ENCODE measurements at places on chromosomes 4 and X.

- DNase-seq, result no peak
These were observed 64.6 kb downstream of the ZAR1 start for GRCh38 chr4:48554606-48555005.

- DNase-seq, result no peak
These were observed 137.8 kb upstream of the MSX1 start for GRCh38 chr4:4721636-4722035.

- peak; percentile 85 for DNase-seq
These were observed 15.6 kb downstream of the SCARB2 start for GRCh38 chr4:76197971-76198410.

- DNase-seq, result no peak
These were observed 200.7 kb upstream of the KLF8 start for GRCh38 chrX:56031409-56031808.

- DNase-seq, result no peak
These were observed 23.4 kb downstream of the USP9X start for GRCh38 chrX:41108463-41109205.

GRCh38 chrX:129686422-129686948, 31.7 kb upstream of the APLN start:
- DNase-seq, result no peak

DNA sequence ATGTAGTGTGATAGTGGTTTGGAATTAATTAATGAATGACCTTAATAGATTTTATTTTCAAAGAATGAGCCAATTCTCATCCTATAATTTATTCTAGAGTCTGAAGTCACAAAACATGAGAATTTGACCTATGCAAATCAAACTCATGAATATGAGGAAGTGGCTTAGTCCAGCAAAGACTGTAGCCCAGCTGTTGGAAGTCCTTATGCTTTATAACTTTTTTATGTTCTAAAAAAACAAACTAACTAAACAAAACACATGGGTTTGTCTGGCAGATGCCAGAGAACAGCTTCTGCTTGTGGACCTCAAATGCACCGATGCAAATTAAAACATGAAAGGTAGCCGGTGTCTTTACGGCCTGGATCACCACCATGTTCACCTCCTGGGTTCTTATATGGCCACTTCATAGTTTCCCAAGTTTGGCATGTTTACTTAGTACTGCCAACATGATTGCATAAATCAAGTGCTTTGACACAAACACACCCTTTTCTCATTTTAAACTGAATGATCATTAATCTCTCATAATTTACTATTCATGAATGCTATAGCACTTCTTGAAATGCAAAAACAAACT, 277.4 kb downstream of the PAPSS1 start:
- no peak for DNase-seq

DNA sequence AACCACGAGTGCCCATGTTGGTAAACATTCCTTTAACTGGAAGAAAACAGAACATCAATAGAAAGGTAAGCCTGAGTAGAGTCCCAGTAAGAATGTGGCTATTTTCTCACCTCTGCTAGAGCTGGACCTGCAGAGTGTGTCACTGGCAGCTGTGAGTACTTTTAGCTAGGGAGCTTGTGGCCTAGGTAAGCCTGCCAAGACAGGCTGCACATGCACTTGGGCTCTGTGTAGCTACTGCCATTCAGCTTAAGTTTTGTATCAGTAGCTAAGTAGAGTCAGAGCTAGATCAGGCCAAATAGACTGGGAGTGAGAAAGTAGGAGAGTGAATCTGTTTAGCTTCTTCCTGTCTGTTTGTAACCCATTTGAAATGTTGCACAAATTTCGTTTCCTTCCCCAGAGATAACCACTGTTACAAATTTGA, 35.3 kb downstream of the RBPJ start:
- DNase-seq, result no peak

- DNase-seq, result no peak
These were observed 96.5 kb upstream of the PACRGL start for GRCh38 chr4:20603671-20604313.

Measured in KG1 (cell line).